HFFc6 (cell line): ENCODE measurements at places on chromosomes 13 and 19. TPM values are rescaled to one million over a fixed set of nuclear protein-coding genes. Genes with fewer than 3 reads are reported as not detected.
A peak's percentile ranks its signal among the peaks of the same experiment; 100 is the strongest.

DNA sequence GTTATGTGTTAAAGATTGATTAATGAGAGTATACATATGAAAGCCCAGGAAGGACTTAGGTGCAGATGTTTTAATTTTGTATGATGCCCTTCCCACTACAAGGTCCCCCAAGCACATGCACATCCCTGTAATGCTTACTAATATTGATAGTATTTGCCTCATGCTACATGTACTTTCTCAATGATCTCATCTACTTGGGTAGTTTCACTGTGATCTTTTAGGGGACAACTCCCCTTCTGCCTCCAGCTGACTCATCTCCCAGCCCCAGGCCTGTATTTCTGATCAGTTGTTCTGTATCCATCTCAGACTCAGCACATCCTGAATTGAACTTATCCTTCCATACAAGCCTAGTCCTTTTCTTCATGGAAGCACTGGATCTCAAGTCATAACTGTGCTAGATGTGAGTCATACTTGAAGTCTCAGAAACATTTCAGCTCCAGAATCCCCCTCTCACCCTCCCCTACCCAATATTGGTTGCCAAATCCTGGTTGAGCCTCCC lies 49.4 kb upstream of the INTS6 start:
- peak overlapping the region; percentile 73 for H3K27ac ChIP-seq
- peak overlapping the region; percentile 11; the same call in 1 of the 2 replicates for H3K4me3 ChIP-seq
- peak; percentile 45 for DNase-seq
- peaks cover 24% of the 10 kb centered on the region for H3K4me1 ChIP-seq
- no peaks in the 10 kb centered on the region for H3K27me3 ChIP-seq
- H3K36me3 ChIP-seq: no peaks in the 10 kb centered on the region

DNA sequence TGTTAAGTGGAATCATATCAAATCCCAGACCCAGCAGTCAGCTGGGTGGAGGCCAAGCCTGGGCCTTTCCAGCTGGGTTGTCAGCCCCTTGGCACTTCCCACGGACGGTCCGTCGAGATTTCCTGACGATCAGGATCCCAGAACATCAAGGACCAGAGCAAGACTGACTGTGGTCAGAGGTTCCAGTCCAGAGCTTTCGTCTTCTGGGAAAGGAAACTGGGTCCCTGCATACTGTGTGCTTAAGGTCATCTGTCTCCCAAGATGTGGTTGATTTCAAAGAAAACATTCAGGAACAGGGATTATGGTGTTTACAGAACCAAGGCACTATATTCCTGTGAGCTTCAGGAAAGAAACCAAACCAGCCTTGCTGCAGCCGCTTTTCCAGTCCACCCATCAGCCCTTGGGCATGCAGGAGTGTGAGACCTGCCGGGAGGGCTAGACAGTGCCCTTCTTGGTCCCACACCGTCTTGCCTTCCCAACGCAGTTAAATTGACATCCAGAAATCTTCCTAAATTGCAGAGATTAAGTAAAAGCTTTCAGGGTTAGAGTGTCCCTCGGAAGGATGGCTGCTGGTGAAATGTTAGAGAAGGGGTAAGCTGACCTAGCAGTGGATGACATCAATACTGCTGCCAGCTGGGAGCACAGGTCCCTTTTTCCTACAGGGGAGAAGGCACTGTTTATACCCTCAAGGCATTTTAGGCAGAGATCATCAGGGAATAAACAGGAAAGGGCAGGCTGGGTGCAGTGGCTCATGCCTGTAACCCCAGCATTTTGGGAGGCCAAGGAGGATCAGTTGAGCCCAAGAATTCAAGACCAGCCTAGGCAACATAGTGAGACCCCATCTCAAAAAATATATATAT lies 5.0 kb upstream of the C19orf33 start:
- H3K27me3 ChIP-seq: peaks cover 7% of the 10 kb centered on the region
- no peak overlapping the region for H3K4me3 ChIP-seq
- 0 out of 2 replicates have a peak, but pooled peaks cover 3% of the 10 kb centered on the region for H3K36me3 ChIP-seq
- H3K4me1 ChIP-seq: peaks cover 27% of the 10 kb centered on the region
- no peak for DNase-seq
- H3K27ac ChIP-seq: no peak overlapping the region

PLA2G4C gene
- 4.4 to 5.9 TPM (median 4.7 TPM) in 3 replicates for total RNA-seq

DNA sequence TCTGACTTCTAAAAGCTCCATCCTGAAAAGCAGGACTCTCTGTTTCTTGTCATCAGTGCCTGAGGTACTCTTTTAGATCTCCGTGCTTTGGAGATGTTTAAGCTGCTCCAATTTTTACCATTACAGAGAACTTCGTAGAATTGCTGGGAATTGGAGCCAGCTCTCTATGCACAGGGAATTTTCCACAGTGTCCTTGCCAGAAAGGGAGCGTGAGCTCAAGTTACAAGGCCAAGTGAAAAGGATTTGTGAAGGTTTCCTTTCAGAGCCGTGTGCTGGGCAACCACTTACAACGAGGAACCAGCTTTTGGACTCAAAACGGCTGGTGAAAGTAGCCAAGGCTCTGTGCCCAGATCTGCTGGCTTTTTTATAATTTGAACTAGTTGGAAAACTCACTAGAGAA lies 82.6 kb downstream of the NUFIP1 start:
- peak overlapping the region; percentile 18; the same call in 1 of the 2 replicates for H3K4me3 ChIP-seq
- H3K27me3 ChIP-seq: peaks cover 7% of the 10 kb centered on the region
- peaks cover 7% of the 10 kb centered on the region; the same call in 1 of the 2 replicates for H3K36me3 ChIP-seq
- peak overlapping the region; percentile 83 for H3K27ac ChIP-seq
- peaks cover 46% of the 10 kb centered on the region for H3K4me1 ChIP-seq

LHB gene
- 0.46 TPM in 1 of 2 replicates, not detected in the other for total RNA-seq

GRCh38 chr19:41457241-41457640 lies 14.3 kb downstream of the ERICH4 start:
- H3K4me3 ChIP-seq: no peak overlapping the region
- no peak overlapping the region for H3K27ac ChIP-seq
- H3K4me1 ChIP-seq: peaks cover 19% of the 10 kb centered on the region
- DNase-seq: no peak
- peaks cover 11% of the 10 kb centered on the region for H3K27me3 ChIP-seq
- no peaks in the 10 kb centered on the region for H3K36me3 ChIP-seq
